ENCODE measurements at places on chromosomes 5 and 9. TPM values are rescaled to one million over a fixed set of nuclear protein-coding genes. Genes with fewer than 3 reads are reported as not detected.

GRCh38 chr5:143244990-143245389, 158.5 kb downstream of the NR3C1 start:
- no peaks in the 10 kb centered on the region for H3K4me1 ChIP-seq
- H3K27me3 ChIP-seq, result no peaks in the 10 kb centered on the region
- no peak overlapping the region for H3K27ac ChIP-seq
- DNase-seq, result no peak

DNA sequence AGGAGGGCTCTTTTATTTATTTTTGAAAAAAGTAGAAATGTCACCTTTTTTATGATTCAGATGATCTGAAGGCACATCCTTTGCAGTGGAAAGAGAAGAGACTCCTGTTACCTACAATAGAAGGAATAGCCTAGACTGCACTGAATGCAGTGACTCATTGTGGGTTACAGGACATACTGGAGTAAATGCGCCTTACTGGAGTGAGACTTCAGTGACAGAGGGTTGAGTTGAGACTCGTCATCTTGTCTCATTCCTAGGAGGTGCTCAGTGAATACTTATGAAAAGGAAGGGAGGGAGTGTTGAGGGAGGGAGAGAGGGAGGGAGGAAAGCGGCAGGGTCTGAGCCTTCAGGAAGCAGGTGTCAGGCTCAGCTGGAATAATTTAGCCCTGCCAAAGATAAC, 25.2 kb downstream of the ANKRA2 start:
- no peaks in the 10 kb centered on the region for H3K4me1 ChIP-seq
- no peak overlapping the region for H3K27ac ChIP-seq

GRCh38 chr5:54844905-54845566, 140.4 kb downstream of the ESM1 start:
- H3K36me3 ChIP-seq, result no peaks in the 10 kb centered on the region
- DNase-seq, result peak; percentile 64
- H3K4me3 ChIP-seq, result peak overlapping the region; percentile 65
- peak overlapping the region; percentile 47 for H3K27ac ChIP-seq
- H3K4me1 ChIP-seq, result peaks cover 6% of the 10 kb centered on the region

Gene TMOD1
- total RNA-seq, result 1.6 TPM

DNA sequence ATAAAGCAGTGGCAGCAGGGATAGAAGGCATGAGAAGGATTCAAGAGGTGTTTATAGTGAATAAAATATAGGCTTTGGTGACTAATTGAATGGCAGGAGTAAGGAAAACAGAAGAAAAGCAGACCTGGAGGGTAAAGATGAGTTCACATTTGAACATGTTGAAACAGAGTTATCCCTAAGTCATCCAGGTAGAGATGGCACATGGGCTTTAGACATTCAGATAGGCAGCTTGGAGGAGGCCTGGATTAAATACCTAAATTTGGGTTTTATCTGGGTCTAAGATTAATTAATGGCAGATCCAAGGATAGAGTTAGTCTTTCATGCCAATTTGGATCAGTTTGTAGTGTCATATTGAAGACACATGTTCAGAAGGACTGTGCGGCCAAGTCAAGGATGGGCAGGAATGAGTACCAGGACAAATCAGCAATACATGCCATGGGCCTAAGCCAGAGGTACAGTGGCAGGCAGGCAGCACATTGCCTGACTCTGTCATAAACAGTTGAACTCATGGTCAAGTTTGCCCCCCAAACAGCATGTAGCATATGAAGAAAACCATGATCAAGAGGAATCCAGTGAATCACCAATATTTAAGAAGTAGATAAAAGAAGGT, 115.5 kb upstream of the SLC12A2 start:
- H3K4me3 ChIP-seq, result no peak overlapping the region
- H3K27ac ChIP-seq, result no peak overlapping the region
- peaks cover 35% of the 10 kb centered on the region for H3K36me3 ChIP-seq

DNA sequence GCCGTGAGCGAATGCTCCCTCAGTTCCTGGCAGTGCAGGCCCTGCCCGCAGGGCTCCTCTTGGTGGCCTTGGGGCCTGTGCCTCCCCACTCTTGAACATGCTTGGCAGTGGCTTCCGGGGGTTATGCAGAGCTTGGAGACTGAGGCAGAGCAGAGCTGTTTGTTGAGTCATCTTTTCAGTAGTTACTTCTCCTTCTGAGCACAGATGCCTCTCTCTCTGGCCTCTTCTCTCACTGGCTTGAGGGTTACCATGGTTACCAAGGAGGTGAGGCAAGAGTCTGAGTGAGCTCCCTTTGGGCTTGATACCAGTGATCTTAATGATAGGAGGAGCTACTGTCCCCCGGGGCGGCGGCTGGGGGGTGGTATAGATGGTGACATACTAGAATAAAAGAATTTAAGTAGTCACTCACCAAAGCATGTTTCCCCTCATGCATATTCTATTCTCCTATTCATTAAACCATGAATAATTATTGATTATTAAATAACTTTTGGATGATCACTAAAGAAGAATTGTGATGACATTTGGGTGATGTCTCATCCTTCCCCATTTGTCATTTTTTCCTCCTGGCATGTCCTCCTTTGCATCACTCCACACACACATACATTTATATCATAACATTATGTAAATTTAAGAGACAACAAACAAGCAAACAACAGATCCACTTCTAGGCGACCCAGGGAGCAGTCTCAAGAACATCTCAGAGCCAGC, 111.1 kb downstream of the ARHGAP26 start:
- peaks cover 4% of the 10 kb centered on the region for H3K4me1 ChIP-seq
- no peak overlapping the region for H3K27ac ChIP-seq
- no peaks in the 10 kb centered on the region for H3K27me3 ChIP-seq
- H3K36me3 ChIP-seq, result no peaks in the 10 kb centered on the region

Gene CREB3
- total RNA-seq, result 19.5 TPM

DNA sequence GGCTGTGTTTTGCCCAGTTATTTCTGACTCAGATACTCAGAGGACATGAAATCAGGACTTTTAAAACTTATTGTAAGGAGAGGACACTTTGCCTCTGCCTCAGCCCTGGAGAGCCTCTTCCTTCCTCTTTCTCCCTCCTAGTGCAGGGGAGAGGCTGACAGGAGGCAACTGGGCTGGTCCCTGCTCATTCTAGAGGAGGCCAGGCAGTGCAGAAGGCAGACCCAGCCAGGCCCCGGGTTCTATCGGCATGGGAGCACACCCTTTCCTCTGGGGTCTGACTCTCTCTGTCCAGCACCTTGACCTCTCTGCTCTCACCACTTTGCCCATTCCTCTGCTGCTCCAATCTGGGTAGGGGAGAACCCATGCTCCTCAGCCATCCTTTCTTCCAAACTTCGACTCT, 16.0 kb upstream of the SMIM32 start:
- no peaks in the 10 kb centered on the region for H3K4me1 ChIP-seq
- no peak overlapping the region for H3K4me3 ChIP-seq
- H3K36me3 ChIP-seq, result no peaks in the 10 kb centered on the region
- peaks cover 19% of the 10 kb centered on the region for H3K27me3 ChIP-seq
- DNase-seq, result no peak

DNA sequence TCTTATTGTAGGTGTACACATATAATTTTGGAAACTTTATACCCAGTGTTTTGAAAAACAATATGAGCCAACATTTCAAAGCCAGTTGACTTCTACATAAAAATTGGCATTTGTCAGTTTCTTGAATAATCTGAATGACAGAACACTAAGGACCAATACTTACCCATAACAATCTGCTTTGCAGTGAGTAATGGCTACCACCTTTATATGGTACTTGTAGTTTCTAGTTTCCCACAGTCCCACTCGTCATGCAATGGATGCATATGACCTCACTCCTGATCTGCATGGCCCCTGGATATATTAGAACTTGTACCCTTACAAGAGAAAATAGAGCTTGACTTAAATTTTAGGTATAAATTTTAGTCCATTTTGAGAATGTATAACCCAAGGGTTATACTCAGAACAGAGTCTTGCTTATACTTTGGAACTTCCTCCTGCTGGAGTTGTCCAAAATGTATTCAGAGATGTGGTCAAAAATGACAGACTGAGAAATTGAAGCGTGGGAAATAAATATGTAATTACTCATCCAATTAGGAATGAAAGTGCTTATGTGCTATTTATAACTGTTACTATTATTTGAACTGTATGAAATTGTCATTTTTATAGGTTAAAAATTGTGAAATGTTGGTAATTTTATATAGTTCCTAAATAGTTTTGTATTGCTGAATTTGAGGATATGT, 19.5 kb downstream of the XRCC4 start:
- H3K4me1 ChIP-seq, result peaks cover 24% of the 10 kb centered on the region
- H3K36me3 ChIP-seq, result peaks cover 21% of the 10 kb centered on the region
- no peak overlapping the region for H3K27ac ChIP-seq
- no peaks in the 10 kb centered on the region for H3K27me3 ChIP-seq

DNA sequence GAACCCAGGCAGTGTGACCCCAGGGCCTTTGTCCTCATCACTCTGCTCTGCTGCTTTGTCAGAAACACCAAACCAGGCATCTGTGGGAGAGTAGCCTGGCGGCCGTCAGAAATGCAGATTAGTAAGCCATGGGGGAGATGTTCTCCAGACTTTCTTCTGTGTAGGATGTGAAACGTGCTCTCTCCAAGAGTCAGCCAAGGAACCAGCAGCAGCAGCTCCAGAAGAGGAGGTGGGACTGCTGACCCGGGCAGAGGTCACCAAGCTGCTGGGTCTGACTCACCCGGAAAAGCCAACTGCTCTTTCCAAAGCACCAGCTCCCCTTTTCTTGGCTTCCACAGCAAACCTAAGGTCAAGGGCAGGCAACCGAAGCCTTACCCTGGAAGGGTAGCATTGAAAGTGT, 14.4 kb upstream of the ABLIM3 start:
- no peak overlapping the region for H3K27ac ChIP-seq
- DNase-seq, result no peak
- no peak overlapping the region for H3K4me3 ChIP-seq
- no peaks in the 10 kb centered on the region for H3K4me1 ChIP-seq
- peaks cover 12% of the 10 kb centered on the region for H3K27me3 ChIP-seq
- no peaks in the 10 kb centered on the region for H3K36me3 ChIP-seq

DNA sequence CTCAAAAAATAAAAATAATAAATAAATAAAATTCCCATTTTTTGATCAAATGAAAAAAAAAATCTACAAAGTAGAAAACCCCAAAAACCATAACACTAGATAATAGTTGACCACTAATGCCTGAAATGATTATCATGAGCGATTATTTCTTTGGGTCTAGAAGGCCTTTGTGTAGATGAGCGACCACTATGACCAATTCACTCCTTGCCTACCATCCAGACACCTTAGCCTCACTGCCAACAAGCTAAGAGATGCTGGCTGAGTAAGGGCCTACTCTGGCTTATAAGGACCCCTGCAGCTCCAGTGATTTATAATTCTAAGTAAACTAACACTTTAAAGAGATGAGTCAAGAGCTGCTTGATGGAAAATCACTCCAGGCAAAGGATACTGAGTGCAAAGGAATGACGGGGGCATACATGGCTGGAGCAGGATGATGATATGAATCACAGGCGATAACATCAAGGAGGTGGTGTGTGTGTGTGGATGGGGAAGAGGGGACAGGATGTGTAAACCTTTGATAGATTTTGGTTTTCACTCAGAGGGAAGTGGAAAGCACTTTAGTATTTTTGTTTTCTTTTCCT, 4.8 kb upstream of the F2RL1 start:
- no peaks in the 10 kb centered on the region for H3K36me3 ChIP-seq
- H3K4me1 ChIP-seq, result peaks cover 9% of the 10 kb centered on the region
- peaks cover 28% of the 10 kb centered on the region for H3K27me3 ChIP-seq
- no peak for DNase-seq
- H3K27ac ChIP-seq, result peak overlapping the region; percentile 9

Gene HRCT1
- not detected for total RNA-seq

GRCh38 chr9:135736979-135737839, 35.2 kb downstream of the KCNT1 start:
- H3K4me1 ChIP-seq, result no peaks in the 10 kb centered on the region
- no peak for DNase-seq
- H3K27ac ChIP-seq, result no peak overlapping the region
- peaks cover 6% of the 10 kb centered on the region for H3K36me3 ChIP-seq

Gene NR2F1
- total RNA-seq, result not detected

DNA sequence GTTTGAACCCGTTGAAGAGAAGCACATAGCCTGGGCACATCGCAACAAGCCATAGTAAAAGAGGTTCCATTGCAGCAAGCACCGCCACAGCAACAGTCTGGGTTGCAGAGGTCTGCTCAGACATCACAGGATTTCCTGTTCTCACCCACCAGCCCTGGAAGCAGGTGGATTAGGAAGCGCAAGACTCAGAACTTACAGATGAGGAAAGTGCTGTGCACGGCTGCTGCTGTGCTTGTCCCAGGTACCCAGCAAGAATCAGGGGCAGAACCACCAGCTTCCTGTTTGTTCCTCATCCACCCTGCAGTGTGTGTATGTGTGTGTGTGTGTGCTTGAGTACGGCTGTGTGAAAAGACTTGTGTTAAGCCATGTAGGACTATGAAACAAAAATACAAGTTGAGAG, 124.7 kb upstream of the IRX2 start:
- H3K4me1 ChIP-seq, result no peaks in the 10 kb centered on the region
- H3K4me3 ChIP-seq, result no peak overlapping the region
- no peaks in the 10 kb centered on the region for H3K36me3 ChIP-seq
- no peaks in the 10 kb centered on the region for H3K27me3 ChIP-seq
- no peak overlapping the region for H3K27ac ChIP-seq

DNA sequence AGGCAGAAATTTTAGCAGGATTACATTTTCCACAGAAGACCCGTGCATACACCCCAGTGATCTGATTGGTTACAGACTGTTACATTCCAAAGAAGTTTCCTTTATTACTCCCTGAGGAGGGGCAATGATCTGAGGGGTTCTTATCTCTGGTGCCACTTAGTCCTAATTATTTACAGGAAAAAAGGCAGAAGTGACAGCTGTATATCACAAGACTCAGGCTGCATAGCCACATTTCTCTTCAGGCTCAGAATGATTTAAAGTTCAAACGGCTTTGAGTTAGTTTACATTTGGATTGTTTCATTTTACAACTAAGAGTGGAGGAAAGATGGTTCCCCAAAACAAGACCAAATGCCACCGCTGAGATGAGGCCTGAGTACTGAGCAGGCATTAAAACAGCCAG, 17.3 kb downstream of the NAIF1 start:
- no peak overlapping the region for H3K4me3 ChIP-seq
- DNase-seq, result no peak
- no peaks in the 10 kb centered on the region for H3K36me3 ChIP-seq
- H3K4me1 ChIP-seq, result no peaks in the 10 kb centered on the region
- no peak overlapping the region for H3K27ac ChIP-seq

DNA sequence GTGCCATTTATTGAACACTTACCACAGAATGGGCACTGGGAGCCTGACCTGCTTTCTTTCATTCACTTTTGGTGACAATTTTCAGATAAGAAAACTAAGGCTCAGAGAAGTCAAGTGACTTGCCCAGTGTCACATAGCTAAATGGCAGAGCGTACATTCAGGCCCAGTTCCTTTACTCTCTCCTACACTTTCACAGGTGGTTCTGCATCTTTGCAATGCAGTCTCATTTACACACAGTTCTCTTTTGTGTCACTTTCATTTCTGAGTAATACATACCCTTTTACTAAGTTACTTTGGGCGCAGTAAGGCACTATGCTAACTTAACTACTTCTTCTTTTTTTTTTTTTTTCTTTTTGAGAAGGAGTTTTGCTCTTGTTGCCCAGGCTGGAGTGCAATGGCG, 8.3 kb downstream of the NFIL3 start:
- H3K27me3 ChIP-seq, result peaks cover 11% of the 10 kb centered on the region
- no peak for DNase-seq
- H3K4me3 ChIP-seq, result no peak overlapping the region
- H3K36me3 ChIP-seq, result peaks cover 5% of the 10 kb centered on the region

- no peak overlapping the region for H3K4me3 ChIP-seq
- no peaks in the 10 kb centered on the region for H3K27me3 ChIP-seq
- no peaks in the 10 kb centered on the region for H3K4me1 ChIP-seq
- DNase-seq, result no peak
- no peak overlapping the region for H3K27ac ChIP-seq
Measured at GRCh38 chr5:158609333-158610050, 490.2 kb downstream of the EBF1 start.

- DNase-seq, result no peak
- H3K27ac ChIP-seq, result no peak overlapping the region
- H3K36me3 ChIP-seq, result no peaks in the 10 kb centered on the region
- no peaks in the 10 kb centered on the region for H3K27me3 ChIP-seq
Measured at GRCh38 chr9:69857131-69857530, 36.5 kb downstream of the CFAP95 start.
